ENCODE measurements at places on chromosomes 12 and 14.

GRCh38 chr14:92783813-92784431, 10.2 kb upstream of the GOLGA5 start:
- DNase-seq = peak; percentile 41

DNA sequence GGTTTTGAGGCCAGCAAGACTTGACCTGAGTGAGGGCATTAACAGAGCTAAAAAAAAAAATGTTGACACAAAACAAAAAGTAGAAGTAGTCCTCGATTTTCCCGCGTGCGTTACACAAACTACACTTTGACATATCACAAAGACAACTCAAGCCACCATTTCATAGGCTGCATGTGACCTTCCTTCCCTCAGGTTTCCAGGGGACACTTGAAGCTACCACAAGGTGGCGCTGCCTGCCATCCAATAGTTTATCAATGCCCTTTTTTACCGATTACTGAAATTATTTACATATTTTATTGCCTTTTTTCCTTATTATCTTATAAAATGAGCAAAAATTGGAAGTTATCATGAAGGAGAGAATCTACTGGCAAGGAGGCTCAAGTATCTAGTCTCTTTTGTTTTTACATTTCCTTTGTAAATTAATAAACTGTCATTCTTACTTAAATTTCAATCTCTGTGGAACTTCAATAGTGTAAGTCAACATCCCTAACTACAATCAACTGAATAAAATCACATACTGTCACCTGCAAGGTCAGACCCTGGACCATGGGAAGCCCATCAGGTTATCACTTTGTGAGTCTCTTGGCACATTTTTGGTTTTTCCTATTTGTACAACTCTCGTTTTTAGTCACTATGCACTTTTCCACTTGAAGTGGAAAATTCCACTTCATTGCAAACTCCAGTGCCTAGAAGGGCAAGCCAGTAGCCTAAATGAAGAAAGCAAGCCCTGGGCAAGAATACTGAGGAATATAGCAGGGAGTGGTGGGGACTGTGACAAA, 84.6 kb upstream of the CPSF6 start:
- DNase-seq = peak; percentile 90

DNA sequence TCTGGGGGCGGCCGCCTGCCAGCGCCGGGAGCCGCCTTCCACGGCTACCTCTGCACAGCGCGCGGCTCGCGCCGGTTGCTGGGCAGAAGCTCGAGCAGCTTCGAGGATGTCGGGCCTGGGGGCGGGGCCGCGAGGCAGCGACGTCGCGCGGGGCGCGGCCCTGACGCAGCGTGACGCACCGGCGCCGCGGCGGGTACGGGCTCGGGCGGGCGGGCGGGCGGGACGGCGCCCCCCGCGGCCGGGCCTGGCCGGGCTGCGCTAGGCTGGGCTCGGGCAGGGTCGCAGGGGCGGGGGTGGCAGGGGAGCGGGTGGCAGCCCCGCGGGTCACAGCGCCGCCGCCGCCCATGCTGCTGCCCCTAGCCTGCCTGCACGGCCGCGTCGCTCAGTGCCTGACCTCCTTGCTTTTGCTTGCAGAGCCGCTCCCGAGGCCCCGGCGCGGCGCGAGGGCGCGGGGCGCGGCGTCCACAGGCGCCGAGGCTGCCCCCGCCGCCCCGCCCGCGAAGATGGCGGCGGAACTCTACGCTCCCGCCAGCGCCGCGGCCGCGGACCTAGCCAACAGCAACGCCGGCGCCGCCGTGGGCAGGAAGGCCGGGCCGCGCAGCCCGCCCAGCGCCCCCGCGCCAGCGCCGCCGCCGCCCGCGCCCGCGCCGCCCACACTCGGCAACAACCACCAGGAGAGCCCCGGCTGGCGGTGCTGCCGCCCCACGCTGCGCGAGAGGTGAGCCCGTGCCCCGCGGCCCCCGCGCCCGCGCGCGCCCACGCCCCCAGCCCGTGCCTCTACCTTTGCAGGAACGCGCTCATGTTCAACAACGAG, at the start of gene BTBD6:
Gene BTBD6, plus strand, starts transcription at position 166 of the 814 bp plus-strand sequence. Its CDS starts 179 bp downstream, at position 345.
- peak; percentile 93 for DNase-seq

- no peak for DNase-seq
These were observed 867 bp downstream of the C12orf42 start for GRCh38 chr12:103494734-103495468.

DNA sequence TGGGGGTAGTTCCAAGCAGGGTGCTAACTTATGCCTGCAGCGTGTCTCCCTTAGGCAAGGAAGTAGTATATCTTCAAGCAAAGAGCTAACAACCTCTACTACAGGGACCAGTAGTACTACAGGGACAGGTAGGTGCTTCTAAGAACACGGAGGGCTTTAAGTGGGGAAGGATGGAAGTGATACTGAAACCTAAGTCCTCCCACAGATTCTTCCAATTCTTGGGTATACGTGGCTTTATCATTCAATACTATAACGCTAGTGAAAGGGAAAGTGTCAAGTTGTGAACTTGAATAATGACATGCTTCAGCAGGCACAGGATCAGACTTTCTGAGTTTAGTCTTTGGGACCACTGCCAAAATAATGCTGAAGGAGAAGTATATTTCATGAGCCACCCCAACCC, 241.7 kb downstream of the CEP128 start:
- no peak for DNase-seq

GRCh38 chr12:12665194-12665593, 30.8 kb downstream of the GPR19 start:
- no peak for DNase-seq

DNA sequence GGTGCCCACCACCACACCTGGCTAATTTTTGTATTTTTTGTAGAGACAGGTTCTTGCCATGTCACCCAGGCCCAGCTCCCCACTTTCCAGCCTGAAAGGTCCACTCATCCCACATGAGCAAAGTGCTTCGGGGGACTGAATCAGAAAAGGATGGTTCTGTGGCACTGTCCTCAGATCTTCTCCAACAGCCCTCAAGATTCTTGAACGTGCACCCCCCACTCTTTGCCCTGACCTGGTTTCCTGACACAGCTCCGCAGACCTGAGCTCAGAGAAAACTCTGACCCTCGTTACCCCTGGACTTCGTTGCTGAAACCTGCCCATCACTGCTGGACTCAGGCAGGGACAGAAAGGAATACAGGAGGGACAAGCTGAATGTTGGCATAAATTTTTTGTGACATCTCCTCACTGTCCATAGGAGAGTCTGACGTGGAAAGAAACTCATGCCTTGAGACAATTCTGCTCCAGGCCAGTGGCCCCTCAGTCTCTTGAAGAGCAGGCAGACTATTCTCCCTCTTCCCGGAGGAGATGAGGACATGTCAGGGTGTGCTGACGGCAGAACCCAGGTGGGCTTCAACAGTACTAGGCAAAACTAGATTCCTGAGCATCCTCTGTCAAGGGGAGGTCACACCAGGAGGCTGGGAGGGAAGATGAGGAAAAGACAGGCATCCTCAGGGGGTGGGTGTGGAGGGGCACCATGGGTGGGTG, 149.3 kb downstream of the DPF3 start:
- DNase-seq = no peak

DNA sequence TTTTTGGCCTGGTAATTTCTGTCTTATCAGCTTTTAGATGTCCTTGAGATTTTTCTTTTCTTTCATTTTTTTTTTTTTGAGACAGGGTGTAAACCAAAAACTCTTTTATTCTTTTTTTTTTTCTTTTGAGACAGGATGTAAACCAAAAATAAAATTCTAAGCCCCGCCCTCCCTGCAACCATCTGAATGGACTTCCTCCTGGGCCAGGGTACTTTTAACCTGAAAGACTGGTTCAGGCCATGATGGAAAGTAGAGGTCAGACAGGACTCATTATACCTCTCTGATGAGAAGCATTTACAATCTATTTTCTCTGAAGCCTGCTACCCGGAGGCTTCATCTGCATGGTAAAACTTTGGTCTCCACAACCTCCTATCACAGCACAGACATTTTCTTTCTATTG, 33.5 kb upstream of the TCL1B start:
- no peak for DNase-seq

DNA sequence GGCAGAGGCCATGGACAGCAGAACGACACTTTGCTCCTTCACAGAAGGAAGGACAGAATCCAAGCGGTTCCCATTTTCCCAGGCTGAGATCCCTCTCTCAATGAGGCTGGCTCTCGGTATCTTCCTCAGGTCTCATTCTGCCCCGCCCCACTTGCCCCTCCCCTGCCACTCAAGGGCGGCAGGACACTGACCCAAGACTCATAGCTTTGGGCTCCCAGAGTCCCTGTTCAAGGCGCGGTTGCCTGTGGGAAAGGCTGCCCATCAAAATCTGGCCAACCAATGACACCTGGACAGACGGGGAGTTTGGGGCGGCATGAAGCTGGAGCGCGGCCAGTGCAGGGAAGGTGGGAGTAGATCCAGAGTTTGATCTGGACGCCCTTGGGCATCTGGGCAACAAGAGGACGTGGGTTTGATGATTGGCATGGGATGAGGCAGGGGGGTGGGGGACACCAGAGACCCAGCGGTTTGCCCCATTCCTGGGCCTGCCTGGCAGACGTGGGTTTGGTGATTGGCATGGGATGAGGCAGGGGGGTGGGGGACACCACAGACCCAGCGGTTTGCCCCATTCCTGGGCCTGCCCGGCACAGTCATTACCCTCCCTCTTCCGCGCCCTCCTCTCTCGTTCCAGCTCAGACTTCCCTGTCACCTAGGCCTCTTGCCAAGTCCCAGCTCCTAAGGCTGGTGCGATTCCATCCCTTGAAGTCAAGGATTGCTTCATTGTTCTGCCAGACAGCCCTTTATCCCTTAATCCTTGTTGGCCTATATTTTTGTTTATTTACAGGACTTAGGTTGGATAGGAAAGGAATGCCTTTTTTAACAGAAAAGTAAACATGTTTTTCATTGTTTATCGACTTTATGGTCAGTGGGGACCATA, 92.1 kb downstream of the NINJ2 start:
- no peak for DNase-seq

- DNase-seq = no peak
These were observed 26.0 kb downstream of the HSPB8 start for GRCh38 chr12:119204671-119205285.

- no peak for DNase-seq
These were observed 38.7 kb downstream of the TUNAR start for GRCh38 chr14:95915330-95915729.

DNA sequence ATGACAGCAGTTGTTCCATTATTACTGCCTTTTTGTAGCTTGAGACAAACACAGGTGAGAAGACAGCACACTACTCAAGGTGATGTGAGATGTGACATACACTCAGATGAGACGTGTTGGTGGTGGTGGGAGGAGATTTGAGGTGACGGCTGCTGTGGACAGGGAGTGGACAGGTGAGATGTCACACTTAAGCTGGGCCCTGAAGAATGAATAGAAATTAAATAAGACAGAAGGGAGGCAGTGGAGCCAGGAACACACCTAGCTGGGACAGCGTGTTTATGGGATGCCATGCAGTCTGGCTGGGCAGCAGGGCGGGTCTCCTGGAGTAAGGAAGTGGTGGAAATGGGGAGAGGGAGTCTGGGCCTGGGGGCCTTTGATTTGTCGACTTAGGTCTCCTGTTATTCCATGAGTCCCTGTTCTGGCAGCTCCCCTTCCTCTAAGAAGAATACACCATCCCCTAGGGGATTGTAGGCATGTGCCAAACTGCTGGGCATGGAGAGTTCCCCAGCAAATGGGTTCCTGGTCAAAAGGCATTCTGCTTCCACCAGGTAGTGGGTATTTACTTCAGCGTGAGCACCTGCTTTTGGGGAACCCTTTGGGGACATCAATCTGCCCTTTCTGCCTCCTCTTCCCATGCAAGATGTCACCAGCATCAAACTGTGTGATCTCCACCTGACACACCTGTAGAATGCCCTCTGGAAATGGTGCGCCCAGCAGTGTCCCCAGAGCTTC, 71.2 kb upstream of the ESRRB start:
- no peak for DNase-seq

- DNase-seq = no peak
These were observed 70.6 kb downstream of the SETD3 start for GRCh38 chr14:99410019-99410418.

- no peak for DNase-seq
These were observed 244.9 kb upstream of the DIO2 start for GRCh38 chr14:80456209-80456608.

All from activated CD4-positive, alpha-beta T cell treated with anti-CD3 and anti-CD28 coated beads for 36 hours (primary cell).